MG63 (cell line): ENCODE measurements at places on chromosomes 16 and 17. TPM values are rescaled to one million over a fixed set of nuclear protein-coding genes. Genes with fewer than 3 reads are reported as not detected.

AGRP gene
- not detected in 2 replicates for total RNA-seq

ARL4D gene
- 28.8 and 47.4 TPM in 2 replicates for total RNA-seq

CEP295NL gene
- total RNA-seq, result 0.67 TPM in 1 of 2 replicates, not detected in the other

HAPSTR1 gene
- total RNA-seq, result 41.4 and 44.3 TPM in 2 replicates

SLC35G6 gene
- not detected in 2 replicates for total RNA-seq

KATNIP gene
- total RNA-seq, result 1.5 and 8.0 TPM in 2 replicates

TOP2A gene
- 138 and 187 TPM in 2 replicates for total RNA-seq

DNAI2 gene
- not detected in 2 replicates for total RNA-seq

PIPOX gene
- total RNA-seq, result 0.69 and 1.6 TPM in 2 replicates

DNA sequence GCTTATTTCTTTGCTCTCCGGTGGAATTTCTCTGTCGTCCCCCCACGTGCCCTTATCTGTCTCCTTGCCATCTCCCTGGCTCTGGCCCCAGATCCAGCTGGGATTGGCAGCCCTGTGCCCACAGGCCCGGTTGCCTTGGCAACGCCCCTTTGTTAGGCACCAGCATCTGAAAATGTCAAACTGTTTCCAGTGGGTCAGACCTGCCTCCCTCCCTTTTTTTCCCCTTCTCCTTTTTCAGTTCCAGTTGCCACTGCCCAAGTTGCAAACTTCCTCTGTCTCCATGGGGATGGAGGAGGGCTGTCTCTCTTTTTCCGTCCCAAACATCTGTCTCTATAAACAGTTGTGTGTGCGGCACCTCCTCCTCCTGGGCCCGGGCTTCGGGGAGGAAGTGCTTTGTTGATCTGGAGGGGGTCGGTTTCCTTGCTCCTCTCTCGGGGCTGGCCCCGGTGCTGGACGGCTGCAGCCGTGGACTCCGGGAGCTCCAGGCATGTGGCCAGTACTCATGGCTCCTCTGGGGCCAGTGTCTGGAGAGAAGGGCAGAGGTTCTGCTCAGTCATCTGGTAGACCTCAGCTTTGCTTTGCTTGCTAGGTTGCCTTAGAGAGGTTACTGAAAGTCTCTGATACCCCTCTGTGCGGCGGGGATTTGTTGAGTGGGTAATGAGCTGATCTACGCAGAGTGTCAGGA, 35.3 kb downstream of the SOCS3 start:
- DNase-seq, result peak; percentile 80

DNA sequence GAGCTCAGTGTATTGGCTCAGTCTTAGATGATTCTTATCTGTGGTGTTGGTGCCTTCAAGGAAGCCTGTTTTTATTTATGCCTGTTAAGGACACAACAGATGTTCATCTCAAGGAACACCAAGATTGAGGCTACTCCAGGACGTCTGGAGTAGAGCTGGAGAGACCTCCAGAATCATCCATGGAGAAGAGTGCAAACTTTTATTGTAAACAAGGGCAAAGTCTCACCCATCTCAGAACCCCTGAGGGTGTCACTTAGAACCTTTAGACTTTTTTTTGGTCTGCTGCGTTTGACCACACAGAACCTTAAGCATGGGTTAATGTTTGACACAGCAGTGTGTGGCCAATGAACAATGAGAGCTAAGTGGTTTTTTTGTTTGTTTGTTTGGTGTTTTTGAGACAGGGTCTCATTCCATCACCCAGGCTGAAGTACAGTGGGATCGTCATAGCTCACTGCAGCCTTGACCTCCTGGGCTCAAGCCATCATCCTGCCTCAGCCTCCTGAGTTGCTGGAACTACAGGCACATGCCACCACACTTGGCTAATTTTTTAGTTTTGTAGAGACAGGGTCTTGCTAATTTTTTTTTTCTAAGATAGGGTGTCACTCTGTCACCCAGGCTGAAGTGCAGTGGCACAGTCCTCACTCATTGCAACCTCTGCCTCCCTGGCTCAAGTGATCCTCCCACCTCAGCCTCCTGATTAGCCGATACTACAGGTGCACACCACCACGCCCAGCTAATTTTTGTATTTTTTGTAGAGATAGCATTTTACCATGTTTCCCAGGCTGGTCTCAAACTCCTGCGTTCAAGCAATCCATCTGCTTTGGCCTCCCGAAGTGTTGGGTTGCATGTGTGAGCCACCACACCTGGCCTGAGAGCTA, 16.3 kb downstream of the SLC47A1 start:
- no peak for DNase-seq

DNA sequence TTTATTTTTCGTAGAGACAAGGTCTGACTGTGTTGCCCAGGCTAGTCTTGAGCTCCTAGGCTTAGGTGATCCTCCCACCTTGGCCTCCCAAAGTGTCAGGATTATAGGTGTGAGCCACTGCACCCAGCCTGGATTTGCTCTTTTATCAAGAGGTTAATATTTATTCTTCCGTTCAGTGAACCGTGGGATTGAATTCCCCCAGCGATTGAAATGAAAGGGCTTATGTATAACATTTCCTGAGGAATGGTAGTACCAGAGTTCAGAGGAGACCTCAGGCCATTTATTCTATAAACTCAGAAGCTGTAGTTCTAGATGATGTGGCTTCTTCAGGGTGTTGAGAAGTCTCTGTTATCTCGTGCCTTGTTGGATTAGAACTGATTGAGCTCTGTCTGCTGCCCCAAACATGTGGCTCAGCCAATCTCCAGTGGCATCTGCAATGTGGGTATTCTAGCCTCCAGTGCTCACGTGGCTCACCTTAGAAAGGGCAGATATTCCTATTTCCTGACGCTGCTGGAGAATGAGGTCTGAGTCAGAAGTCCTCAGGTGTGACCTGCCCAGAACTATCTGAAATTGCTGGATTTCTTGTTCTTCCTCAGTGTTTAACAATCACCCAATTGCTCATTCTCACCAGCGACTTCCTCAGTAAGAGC, 22.5 kb downstream of the HMOX2 start:
- no peak for DNase-seq

DNA sequence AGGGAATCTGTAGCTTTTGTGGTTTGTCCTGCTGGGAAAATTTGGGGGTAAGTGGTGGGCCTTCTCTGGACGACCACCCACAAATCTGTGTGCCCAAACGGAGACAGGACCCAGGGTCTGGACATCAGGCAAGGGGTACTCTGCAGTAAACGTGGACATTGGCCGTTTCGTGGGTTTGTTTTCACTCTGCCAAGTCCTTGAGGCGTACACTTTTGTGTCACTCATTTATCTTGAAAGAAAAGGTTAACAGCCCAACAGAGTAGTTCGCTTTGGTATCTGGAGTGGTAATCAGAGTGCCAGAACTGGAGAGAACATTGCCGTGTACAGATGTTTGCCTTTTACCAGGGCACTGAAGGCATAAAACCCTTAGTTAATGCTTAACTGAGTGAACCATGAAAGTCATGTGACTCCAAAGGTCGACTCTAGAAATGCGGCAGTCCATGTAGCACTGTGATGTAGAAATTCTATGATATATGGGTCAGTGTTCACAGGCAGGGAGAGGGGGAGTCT, 15.4 kb downstream of the NAA60 start:
- no peak for DNase-seq

GRCh38 chr16:78570399-78571141, 471.1 kb downstream of the WWOX start:
- DNase-seq, result no peak

DNA sequence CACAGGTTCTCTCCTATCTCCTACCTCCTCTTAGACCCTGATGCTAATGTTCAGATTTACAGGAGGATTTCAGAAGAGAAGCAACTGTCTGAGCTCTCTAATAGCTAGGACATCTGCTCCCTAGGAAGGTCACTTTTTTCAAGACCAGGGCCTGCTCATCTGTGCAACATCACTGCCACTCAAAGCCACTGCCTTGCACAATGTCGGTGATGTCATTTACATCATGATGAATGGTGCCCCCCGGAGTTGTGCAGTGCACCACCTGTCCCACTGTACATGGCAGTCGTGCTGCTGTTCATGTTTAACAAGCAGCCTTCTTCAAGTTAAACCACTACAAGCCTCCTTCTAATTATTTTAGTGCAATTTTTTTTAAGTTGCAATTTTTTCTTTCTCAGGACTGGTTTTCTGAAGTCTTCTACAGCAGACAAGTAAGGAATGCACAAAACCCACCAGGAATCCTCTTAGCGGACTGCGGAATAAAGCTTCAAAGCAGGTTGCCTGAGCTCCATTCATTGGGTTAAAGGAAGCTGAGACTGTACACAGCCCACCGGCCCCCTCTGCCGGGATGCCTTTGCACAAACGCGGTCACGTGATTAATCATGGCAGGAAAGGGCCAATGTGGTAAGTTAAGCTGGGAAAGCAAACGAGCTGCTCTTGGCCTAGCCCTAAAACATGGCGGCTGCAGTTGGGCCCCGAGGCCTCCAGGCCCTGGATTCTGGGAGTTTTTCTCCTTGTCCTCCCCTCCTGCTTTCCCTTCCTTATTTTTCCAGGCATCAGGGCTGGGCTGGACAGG, 74.1 kb downstream of the MYH11 start:
- no peak for DNase-seq

DNA sequence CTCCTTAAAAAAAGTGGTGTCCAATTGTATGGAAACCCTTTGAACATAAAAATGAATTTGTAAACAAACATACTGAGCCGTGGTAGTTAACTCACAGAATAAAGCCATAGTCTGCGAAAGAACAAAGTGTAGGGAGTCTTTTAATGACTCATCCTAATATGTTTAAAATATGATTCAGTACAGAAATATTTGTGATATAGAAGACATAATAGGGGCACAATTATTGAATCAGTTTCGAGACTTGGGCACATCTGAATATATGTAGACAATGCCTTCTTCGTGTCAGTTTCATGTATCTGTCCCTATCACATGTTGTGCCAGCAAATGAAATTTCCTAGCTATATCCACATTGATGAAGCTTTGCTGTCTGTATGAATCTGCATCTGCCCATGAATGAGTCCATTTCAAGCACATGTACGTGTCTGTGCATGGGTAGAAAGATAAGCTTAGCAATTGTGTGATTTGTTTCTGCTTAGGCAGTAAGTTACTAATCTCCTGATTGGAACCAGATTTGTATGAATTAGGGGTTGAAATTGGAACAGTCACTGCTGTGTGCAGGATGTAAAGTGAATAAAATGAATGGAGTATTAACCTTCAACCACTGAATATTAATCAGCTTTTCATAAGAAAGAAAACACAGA, 112.5 kb upstream of the SOX9 start:
- no peak for DNase-seq

DNA sequence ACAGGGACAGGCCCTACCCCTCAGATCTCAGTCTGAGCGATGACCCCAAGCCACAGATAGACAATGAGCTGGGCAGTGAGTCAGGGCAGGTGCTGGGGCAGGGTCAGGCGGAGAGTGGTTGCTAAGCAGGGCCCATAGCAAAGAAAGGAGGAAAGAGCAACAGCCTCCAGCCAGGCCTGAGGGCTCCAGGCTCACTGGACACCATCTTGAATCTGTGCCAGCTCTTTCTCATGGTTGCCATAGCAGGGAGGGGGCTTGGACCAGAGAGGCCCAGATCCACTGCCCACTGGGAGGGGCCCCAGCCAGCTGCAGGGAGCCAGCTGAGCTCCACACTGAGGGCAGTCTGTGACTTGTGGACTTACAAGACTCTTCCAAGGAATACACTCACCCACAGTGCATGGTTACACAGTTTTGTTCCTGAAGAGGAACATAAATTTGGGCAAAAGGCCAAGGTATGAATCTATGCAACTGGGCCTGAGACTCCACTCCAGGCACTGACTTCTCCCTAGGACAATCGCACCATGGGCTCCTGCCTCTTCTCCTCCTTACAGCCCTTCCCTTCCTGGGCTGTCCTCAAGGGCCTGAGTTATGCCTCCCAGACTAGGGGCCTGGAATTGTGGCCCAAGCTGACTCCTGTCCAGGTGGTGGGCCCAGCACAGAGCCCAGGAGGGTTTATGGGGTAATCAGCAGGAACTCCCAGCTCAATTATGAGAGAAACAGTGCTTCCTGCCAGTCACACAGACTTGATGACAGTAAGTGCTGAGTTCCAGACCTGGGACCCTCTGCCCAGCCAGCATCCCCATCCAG, 59.9 kb downstream of the BEAN1 start:
- DNase-seq, result peak; percentile 78

DNA sequence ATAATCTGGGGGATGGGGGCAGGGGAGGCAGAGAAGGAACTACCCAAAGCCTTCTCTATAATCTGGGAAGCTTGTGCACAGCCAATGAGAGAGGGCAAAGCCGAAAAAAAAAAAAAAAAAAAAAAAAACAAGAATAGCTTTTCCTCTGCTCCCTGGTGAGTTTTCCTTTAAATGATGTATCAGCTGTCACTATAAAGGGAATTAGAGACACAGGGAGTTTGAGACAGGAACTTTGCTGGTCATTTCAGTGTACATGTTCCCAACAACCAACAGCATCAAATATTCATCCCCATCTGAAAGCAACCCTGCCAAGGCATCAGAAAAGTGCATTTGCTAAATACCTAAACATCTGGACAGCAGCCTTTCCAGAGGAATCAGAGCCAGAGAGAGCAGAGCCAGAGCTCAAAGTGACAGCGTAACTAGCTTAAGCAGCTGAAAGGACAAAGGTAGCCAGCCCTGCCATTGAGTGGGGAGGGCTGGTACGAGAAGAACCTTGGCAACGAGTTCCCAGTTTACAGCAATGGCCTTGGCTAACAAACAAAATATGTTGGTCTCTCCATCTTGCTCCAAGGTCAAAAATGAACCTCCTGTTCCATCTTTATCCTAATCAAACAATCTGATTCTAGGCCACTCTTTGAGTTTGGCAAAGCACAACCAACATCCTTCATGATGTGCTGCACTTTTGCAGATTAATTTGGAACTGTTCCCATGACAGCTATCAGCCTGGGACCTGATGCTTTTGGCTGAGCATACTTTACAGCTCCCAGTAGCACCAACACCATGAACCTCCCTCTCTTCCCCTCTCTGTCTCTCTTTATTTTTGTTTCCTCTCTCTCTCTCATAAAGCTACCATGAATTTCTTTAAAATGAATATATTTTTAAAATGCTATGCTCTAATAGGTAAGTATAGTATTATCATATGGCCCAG, 143.7 kb upstream of the GNAO1 start:
- no peak for DNase-seq

GRCh38 chr16:79876332-79876730, 275.8 kb upstream of the MAF start:
- no peak for DNase-seq

- no peak for DNase-seq
Observed at GRCh38 chr16:48250520-48251278, 3.4 kb upstream of the ABCC11 start.

DNA sequence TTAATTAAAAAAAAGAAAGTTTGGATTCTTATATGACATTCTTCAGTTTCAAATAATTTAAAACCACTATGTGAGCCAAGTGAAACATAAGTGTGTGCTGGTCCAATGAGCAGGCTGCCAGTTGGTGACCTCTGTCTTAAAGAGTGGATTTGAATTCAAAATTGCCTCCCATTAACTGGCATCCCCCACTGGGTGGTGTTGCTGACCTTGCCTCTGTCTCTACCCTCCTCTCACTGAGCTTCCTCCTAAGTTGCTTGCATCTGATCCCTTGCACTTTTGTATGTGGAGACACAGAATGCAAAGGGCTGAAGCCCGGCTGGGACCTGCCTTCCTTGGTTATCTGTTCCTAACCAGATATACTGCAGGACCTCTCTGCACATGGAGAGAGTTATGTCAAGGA, 160.6 kb downstream of the CYLD start:
- DNase-seq, result no peak

DNA sequence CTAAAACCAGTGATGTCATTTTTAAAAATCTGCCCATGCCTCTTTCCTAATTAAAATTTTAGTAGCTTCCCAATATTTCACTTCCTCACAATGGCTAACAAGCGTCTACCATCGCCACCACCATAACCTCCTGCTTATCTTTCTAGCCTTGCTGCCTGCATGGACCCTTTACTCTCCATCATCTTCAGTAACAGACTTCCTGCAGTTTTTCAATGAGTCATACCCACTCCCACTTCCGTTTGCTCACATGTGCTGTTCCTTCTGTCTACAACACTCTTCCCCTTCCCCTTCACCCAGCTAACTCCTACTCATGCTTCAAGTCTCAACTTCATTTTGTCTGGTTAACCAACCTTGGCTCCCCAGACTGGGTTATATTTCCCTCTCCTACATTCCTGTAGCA, 12.8 kb upstream of the SKAP1 start:
- DNase-seq, result no peak
